NCI-H526 (cell line): ENCODE measurements at places on chromosomes 12 and 14.

DNA sequence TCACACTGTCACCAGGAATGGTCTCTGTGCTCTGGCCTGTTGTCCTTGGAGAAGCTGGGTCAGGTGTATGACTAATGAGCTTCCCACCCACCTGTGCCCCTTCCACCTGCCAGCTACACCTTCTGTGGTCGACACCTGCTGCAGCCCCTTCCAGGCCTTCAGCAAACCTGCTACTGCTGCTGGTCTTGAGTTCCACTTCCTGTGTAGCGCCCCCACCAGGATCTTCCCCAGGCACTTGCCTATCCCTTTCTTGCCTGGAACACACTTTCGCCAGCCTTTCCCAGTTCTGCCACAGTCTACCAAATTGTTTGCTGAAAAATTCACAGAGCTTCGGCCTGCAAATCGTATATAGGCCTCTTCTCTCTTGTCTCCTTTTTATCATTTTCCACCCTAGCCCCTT, 75.3 kb downstream of the CRACR2A start:
- no peak for DNase-seq

- DNase-seq = no peak
These were observed 75.4 kb downstream of the IFT81 start for GRCh38 chr12:110199339-110200123.

DNA sequence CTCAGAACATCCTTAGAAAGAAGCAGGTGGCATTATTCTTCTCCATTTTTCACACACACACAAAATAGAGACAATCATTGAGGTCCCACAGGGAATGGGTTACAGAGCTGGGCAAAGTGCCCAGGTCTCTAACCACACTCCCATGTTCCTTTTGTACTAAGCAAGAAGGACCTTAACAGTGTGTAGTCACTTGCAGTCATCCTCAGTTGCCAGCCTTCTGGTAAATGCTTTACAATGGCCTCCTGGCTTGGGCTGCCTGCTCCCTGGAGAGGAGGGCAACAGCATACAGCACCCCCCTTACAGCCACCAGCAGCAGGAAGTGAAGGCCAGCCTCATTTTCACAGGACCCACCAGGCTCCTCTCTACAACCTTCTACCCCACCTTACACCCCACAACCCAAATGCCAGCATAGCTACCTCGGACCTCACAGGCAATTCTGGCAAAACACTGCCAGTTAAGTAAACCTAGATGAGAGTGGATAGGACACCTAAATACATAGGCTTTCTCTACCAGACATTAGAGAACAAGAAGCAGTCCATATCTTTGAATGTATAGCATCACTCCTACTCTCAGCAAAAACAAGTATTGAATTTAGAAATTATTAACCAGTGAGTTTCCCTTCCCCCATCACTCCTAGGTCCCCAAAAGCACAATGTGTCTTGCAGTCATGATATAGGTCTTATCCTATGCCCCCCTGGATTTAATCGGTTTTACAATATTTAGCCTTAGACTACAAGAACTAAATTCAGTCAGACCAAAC, 88.1 kb downstream of the PPP2R5E start:
- DNase-seq = no peak

GRCh38 chr12:26761775-26762174, 71.2 kb downstream of the ITPR2 start:
- no peak for DNase-seq

- DNase-seq = no peak
These were observed 144.2 kb downstream of the C12orf75 start for GRCh38 chr12:105474672-105475071.

DNA sequence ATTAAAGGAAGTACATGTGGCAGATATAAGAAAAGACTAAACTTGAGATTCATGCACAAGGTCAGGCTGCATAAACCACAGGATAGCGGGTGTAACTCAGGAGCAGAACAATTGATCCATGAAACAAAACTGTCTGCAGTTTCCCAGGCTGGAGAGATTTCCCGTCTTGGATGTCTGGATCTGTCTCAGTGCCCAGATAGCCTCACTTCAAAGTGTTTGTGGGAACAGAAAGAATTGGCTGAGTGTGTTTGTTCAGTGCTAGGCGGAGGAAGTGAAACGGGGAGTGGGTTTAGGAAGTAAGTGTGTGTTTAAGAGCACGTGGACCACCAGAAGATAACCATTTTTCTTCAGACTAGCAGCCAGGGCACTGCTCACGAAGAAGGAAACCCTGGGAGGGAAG, 1.4 kb upstream of the RNASE10 start:
- DNase-seq = no peak

GRCh38 chr12:115830633-115831032, 446.9 kb downstream of the MED13L start:
- DNase-seq = no peak

- no peak for DNase-seq
These were observed 363.1 kb downstream of the KCNH5 start for GRCh38 chr14:62682208-62682607.

- no peak for DNase-seq
These were observed 136.6 kb downstream of the LMNTD1 start for GRCh38 chr12:25416516-25416915.

DNA sequence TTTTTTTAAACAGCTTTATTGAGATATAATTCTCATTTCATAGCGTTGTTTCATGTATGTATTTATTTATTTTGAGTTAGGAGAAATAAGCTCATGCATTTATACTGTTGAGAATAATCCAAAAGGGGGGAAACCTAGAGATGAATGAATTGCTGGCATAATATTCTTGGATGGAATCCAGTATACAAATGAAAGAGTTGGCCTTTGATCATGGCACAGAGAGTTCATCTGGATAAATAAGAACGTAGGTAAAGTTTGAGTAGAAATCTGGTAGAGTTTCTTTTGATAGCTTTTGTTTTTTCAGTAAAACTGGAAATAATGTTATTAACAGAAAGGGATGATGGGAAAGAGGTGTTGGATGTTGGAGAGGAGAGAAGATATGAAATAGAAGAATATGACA, 166.2 kb downstream of the LRRK2 start:
- no peak for DNase-seq

DNA sequence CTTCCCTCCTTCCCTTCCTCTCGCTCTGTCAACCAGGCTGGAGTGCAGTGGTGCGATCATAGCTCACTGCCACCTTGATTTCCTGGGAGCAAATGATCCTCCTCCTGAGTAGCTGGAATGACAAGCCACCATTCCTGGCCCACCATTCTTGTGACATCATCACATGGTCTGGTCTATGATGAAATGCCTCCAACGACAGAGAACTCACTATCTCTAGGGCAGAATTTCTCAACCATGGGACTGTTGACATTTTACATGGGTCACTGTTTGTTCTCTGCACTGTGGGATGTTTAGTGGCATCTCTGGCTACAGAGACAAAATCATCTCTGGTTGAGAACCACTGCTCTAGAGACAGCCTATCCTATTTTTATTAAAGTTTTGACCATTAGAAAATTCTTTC, 9.7 kb downstream of the VRK1 start:
- no peak for DNase-seq

GRCh38 chr14:90445011-90445410, 48.2 kb downstream of the CALM1 start:
- DNase-seq = no peak

GRCh38 chr14:69886453-69887242, 7.4 kb downstream of the SMOC1 start:
- DNase-seq = no peak

DNA sequence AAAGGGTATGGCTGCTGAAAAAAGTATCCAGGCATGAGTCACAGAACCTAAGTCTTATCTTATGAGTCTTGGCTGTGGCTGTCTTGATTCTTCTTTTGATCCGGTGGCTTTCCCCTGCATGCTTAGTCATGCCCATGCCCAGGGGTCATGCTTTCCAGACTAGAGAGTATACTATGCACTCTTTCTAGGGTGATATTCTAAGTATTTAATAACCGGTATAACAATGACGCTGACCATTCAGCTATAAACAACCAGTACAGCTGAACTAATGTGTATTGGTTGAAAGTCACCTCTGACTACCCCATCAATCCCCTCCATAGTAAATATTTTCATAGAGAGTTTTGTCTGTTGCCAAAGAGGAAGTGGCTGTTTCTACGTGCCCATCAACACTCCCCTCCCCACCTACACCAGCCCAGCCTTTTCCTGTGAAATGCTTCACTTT, 34.7 kb upstream of the NRXN3 start:
- no peak for DNase-seq

DNA sequence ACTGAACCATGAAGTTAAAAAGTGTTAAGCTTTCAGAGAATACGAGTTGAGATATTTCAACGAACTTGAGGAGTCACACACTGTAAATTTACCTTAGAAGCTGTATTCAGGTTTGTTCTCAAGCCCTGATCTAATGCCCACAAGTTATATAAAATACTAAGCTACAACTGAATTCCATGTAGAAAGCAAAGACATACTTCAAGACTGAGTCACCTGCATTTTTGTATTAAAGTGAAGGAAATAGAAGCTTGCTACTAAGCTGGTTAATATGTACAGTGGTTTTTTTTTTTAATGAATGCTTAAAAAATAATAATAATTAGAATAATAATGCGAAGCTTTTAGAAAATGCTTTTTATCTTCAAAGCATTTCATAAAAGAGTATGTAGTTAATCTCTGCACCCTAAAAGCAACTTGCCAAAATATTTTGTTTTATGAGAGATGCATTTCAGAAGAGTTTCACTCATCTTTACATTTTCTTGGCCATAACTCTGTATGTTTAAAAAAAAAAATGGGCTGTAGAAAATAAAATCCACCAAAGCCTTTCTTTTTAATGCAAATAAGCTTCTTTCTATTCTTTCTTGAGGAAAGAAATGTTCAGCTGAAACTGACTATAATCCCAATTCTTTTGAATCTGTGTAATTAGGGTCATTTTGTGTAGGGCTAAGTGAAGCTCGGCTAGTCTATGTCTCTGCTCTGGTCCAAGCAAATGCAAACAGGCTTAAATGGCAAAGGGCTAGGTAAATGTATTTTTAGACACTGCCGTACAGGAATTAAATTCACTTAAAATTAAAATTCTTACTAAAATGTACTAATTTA, 1047.5 kb upstream of the FLRT2 start:
- no peak for DNase-seq

GRCh38 chr14:77214216-77214615, 32.6 kb downstream of the TMEM63C start:
- no peak for DNase-seq

GRCh38 chr12:72288911-72289310, 16.7 kb downstream of the TRHDE start:
- no peak for DNase-seq
